Sciatic nerve (tissue), 2 donors: ENCODE measurements at places on chromosomes 16 and 17.
A peak's percentile ranks its signal among the peaks of the same experiment; 100 is the strongest.

DNA sequence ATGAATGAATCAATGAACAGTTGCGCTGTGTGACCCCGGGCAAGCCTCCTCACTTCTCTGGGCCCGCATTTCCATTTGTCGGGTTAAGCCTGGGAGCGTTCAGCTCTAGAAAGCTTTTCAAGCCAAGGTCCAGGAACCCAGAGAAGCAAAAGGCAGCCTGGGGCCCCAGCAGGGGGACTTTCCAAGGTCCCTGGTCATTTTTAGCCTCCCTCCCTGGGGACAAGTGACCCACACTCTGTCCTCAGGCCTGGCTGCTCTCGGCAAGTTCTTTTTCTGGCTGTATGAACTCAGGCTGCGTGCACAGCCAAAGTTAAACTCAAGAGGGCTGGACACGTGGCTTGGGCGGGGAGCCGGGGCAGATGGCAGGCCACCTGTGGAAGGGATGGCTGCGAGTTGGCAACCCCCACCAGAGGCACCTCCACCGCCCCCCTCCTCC, 41.4 kb upstream of the CIBAR2 start:
- no peak for DNase-seq

DNA sequence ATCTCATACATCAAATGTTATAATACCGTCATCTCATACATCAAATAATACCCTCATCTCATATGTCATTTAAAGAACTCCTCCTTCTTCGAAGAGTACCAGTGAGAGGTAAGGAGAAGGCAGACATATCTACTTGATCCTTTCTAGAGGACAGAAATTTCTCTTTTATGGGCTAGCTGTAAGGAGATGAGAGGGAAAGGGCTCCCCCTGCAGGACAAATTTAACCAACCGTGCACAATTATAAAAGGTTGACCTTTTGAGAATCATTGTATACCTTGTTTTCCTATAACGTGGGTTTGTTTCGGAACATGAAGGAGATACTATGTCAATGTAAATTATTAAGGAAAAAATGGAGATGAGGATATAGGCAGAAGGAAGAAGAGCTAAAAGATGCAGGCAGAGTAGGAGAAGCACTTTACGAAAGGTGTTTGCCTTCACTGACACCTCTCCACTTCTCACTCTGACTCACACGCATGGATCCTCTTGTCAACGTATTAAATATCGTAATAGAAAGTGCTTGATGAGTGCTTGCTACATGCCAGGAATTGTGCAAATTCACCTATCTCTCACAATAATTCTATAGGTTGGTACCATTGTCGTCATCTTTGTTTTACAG, 465.9 kb upstream of the ERCC4 start:
- no peak for DNase-seq

DNA sequence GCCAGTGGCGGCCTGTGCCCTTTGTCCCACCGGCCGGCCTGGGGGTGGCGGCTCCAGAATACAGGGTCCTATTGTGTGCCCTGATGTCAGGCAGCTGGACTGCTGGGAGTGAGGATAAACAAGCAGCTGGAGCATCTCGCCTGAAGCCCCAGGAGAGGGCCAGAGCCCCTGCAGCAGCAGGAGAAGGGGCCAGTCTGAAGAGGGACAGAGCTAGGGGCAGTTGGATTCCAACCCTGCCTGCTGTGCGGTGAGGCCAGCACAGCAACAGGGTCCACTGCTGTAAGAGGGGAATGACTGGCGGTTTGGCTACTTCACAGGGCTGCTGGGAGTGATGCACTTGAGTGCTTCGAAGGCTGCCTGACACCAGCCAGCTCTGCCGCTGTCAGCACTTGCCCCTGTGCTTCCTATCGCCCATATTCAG, 25.0 kb downstream of the RAB11FIP4 start:
- DNase-seq, result peak; percentile 81

DNA sequence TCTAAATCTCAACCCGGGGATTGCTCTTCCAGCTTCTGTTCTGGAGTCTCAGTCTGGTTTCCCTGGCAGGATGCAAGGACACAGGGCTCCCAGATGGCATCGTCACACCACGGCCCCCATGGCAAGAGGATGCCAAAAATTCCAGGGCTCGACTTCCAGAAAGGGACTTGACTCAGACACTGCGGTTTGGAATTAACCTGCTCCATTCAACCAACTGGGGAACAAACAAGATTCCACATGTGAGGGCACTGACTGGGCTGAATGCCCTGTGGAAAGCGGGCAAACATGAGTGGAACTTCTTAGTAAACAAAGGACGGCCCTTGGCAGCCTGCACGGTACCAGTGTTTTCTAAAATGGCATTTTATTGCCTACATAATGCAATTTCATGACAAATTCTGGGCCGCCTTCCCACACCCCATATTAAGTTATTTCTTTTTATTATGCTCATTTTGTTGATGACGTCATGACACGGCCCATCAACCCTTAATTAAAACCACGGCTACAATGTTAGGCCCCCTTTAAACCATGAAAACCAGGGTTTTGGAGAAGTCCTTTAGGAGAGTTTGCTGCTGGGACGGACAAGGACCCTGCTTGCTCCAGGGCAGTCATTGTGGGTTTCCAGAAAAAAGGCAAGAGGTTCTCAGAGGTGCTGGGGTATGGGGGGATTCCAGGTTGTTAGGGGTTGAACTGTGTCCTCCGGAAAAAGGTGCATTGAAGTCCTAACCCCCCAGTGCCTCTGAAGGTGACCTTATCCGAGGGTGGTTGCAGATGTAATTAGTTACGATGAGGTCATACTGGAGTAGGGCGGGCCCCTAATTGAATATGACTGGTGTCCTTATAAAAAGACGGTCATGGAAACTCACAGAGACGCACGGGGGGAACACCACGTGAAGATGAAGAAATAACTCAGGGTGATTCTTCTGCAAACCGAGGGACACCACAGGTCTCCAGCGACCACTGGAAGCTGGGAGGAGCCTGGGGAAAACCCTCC, 205.6 kb downstream of the FOXL1 start:
- no peak for DNase-seq

GRCh38 chr17:40293363-40293762, 5.7 kb downstream of the CDC6 start:
- no peak for DNase-seq

- peak; percentile 75 for DNase-seq
These were observed 8.0 kb downstream of the SPPL2C start for GRCh38 chr17:45852535-45853297.

- DNase-seq, result no peak
These were observed 318.3 kb downstream of the PHKB start for GRCh38 chr16:47779201-47780016.

DNA sequence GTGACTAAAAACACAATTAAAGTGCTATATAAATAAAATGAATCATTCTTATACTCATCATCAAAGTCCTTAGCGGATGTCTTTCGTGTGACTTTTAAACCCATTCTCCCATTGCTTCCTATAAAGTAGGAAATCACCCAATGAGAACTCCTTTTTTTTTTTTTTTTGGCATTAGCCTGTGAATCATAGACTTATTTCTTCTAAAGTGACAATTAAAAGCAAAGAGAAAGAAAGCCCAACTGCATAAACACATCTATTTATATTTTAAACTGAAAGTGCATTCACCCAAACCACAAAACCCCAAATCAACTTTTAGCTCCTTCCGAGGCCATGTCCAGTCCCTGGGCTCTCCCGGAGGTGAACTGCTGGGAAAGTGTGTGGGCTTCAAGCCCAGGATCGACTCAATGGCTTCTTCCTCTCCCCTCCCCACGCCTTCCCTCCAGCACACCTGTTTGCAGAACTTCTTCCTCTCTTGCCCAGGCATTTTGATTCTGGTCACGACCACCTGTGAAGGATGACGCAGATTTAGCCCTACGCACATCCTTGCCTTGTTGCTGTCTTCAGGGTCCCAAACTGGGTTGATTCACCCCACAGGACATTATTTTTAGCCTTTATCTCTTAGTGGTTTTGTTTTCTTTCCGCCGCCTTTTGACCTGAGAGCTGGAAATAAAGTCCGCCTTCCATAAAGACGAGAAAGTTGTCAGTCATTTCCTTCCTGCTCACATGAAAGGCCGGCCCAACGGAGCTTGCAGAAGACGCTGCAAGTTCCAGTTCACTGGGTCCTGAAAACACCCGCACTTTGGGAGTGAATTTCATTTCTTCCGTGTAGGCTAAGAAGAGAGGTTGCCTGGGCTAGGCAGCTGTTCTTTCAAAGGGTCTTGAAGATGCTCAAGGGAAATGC, 166.8 kb downstream of the MAP2K6 start:
- no peak for DNase-seq

- DNase-seq, result no peak
These were observed 8.5 kb downstream of the SNN start for GRCh38 chr16:11676799-11677198.

- no peak for DNase-seq
These were observed 195.2 kb upstream of the CHMP6 start for GRCh38 chr17:80796430-80796861.

DNA sequence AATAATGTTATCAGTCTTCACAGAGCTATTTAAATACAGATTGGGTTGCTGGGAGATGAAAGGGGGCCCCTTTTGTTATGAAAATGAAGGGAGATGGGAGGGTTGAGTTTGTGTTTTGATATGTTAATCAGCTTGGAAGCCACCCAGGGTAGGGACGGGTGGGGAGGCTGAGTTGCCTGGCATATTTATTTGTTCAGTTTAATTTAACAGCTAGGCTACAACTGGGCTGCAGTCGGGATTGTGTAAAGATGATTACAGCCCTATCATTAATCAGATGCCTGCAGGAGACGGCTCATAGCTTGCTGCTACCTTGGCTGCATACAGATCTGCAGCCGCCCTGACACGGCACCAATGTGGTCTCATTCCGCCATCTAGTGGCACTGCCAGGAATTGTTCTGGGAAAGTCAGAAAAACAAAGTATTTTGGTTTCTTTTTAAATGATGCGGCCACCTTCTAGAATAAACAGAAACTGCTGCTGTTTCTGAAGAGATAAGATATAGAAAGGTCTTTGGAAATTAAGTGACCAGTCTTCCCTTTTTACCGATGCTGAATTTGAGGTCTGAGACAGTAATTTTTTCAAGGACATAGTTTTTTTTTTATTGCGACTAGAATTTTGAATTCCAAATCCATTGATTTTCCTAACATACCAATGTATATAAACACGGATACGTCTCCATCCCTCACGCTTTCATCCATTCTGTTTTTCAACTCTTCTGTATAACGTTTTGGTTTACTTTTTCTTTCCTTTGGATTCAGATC, 458.0 kb upstream of the ASIC2 start:
- DNase-seq, result peak; percentile 86

DNA sequence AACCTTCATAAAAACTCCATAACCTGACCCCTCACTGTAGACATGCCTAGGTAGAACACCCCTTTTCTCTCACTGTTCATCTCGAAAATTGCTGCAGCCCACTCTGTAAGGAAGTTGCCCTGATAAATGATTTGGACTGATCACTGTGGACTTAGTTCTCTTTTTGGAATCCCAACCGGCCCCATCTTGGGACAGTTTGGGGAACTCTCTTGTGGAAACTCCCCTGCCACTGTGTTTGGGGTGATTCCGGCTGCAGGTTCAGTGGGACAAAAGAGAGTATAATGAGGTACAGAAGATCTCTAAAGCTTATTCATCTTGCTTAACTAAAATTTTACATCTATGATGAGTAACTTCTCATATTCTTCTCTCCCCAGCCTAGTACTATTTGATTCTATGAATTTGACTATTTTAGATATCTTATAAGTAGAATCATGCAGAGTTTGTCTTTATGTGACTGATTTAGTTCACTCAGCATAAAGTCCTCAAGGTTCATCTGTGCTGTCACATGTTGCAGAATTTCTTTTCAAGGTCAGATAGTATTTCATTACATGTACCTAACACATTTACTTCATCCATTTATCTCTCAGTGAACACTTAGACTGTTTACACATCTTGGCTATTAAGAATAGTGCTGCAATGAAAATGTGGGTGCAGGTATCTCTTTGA, 84.9 kb downstream of the ABCA8 start:
- DNase-seq, result no peak

- no peak for DNase-seq
These were observed 7.3 kb upstream of the RPRML start for GRCh38 chr17:46986366-46986765.
